ENCODE measurements at places on chromosomes 1 and 21.

GRCh38 chr21:34043333-34043732 is 30.0 kb upstream of the MRPS6 start:
- DNase-seq: no peak

DNA sequence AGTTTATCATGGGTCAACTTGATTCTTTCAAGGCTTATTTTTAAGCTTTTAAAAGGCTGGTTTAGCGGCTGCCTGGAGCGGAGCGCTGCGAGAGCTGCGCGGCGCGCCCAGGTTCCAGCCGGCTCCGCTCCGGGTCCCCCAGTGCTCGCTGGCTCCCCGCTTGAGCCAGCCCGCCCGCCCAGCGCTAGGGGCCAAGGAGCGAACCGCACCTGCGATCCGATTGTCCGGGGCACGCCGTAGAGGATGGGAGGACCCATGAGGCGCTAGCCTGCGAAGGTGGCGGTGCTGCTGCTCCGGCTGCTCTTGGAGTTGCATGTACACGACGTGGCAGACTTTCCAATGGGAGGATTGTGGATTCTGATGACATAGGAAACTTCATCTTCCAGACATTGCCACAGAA is 9.9 kb upstream of the CFHR4 start:
- DNase-seq: no peak

DNA sequence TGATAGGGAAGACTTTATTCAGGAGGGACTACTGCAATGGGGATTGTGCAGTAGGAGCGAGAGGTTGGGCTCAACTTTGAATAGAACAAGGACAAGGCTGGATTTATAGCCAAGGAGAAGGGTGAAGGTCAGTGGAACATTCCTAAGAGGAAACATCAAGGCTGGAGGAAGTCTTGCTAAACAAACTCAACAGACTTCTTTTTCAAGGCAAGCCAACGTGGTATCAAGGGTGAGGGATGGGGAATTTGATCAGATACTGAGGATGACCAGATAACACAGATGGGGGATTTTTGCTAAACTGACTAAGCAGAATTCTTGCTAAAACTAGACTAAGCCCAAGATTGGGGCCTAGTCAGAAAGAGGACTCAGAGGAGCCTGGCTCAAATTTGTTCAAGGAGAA is 107.3 kb downstream of the DUSP10 start:
- DNase-seq: no peak

- DNase-seq: no peak
Observed at GRCh38 chr1:42340901-42341300, 5.9 kb upstream of the FOXJ3 start.

- DNase-seq: no peak
Observed at GRCh38 chr1:197144570-197145325, 1.7 kb downstream of the ASPM start.

DNA sequence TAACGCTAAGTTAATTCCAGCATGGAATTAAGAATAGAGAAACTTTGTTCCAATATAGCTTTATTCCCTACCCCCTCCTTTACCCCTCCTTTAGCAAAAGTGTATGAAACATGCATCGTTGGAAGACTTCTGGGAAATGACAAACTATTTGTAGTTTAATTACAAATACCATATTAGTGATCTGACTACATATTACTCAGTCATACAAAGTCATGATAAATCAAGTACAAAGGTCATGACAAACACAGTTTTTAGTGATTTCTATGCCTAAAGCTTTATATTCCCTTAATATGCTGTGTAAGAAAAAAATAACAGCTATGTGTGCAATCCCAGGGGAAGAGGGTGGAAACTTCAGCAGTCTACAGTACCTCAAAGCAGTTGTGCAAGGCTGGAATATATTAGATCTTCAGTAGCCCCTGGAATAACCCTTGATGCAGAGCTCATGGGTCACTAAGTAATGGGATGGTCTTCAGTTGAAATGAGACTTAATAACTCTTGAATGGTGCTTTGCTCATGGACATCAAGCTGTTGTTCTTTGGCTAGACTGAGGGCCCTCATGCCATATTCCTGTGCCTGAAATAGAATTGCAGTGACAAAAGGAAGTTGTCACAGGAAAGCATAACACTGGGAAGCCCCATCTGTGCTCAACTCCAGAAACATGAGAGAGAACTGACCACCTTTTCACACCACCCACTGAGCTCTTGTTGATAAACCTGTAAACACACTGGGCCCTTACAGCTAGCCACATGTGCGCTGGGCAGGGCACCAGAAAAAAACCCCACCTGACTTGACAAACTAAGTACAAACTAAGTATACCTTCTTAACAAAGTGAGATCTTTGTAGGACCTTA is 25.3 kb downstream of the ZMYND12 start:
- no peak for DNase-seq

DNA sequence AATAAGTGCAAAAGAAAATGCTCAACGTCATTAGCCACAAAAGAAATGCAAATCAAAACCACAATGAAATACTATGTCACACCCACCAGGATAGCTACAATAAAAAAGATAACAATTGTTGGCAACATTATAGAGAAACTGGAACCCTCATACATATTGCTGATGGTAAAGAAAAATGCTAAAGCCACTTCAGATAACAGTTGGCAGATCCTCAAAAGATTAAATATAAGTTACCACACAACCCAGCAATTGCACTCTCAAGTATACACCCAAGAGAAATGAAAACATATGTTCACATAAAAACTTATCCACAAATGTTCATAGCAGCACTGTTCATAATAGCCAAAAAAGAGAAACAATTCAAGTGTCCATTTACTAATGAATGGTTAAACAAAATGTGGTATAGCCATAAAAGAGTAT is 20.7 kb downstream of the TRIM33 start:
- DNase-seq: no peak

DNA sequence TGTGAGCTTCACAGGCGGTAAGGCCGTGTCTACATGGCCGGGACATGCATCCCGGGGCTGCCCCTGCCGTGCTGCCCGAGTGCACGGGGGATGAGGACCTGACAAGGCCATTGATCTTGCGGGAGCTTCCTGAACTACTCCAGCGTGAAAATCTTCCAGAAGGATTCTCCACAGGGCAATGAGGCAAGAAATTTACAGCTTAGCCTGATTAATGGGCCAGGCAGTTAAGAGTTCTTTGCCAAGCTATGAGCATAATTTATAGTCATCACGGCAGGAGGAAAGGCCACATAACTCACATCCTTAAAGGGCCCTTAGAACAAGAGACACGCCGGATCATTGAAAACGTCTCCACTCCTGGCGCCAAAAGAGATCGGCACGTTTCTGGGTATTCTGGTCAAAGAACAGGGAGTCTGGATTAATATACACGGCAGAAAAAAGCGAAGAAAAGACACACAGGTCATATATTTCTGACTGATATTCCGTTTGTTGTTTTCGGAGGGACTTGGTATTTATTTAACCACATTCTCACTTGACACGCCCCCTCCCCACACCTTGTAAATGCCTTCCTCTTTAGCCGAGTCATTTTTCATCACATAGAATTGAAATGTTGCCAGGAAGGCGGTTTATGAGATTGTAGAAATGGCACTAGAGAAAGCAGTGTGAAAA is 180.5 kb downstream of the DYRK1A start:
- no peak for DNase-seq

GRCh38 chr1:208251015-208251414 is 6.8 kb upstream of the PLXNA2 start:
- DNase-seq: no peak

DNA sequence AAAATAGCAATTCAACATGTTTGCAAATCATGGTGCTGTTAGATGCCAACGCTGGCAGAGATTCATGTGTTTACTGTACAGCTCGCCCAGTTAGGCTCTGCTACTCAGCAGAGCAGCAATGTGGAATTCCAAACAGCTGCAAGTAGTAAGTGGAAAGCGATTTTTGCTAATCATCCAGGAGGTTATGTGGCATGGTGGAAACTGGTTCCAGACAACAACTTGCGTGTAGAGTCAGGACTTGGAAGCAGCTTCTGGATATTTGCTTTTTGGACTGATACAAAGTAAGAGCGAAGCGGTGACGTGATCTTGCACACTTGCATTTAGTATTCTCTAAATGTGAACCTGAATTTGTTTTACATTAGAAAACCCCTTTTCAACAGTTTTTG is 27.1 kb upstream of the HHAT start:
- no peak for DNase-seq

DNA sequence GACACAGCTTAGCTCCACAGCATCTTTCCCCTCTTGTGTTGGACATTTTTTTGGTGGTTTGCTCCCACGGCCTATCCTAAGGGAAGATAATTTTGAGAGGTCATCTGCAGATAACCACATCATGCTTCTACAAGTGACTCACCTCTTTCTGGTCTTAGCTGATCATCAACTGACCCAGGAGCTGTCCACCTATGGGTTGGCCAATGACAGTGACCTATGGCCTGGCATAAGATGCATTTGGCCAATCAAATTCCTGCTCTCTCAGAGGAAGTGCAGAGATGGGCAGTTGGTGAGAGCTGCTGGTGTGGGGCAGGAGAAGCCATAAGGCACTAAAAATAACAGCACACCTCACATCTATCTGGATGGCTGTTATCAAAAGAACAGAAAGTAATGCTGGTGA is 100.0 kb upstream of the CLDN14 start:
- no peak for DNase-seq

DNA sequence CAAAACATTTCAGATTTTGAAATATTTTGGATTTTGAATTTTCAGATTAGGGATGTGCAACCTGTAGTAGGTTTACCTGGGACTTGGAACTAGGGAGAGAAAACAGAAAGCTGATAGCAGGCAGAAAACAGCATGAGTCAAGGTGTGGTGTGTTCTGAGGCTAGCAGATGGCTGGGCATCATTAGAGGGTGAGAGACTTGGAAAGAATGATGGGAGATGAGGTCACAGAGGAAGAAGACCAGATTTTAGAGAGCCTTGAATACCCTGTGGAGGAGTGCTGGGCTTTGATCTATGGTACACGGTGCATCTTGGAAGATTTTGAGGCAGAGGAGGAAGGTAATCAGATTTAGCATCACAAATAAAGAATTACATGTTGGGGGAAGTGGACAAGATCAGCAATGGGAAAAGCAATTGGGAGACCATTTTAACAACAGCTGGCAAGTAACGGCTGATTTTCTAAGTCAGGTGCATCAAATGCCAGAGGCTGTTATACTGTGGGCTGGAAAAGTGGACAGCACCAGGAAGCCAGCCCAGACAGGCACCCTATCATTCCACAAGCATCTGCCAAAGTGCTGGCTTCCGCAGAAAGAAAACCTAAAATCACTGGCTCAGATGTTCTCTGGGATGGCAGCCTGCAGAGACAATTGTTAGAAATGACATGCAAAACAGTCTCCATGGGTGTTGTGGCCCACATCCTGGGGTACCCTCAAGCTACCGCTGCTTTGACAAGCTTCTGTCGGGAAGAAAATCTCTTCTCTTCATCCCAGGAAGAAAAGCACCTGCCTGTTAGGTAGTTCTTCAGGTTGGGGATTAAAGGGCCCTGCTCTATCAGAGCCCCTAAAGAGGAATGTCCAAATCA is 30.9 kb upstream of the CAMK1G start:
- DNase-seq: no peak

DNA sequence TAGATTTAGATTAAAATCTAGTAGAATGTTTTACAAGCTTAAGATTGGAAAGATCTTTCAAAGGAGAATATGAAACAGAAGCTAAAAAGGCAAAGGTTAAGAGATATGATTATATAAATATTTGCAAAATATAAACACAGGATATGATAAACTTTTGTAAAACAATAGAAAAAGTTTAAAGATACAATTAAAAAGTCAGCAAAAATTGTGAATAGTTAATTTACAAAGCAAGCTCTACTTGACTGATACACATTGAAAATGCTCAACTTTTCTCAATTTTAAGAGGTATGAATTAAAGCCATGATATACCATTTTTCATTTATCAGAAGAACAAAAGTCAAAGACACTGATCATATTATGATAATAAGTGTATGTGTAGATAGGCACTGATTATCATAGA is 21.0 kb downstream of the RAB3GAP2 start:
- no peak for DNase-seq

DNA sequence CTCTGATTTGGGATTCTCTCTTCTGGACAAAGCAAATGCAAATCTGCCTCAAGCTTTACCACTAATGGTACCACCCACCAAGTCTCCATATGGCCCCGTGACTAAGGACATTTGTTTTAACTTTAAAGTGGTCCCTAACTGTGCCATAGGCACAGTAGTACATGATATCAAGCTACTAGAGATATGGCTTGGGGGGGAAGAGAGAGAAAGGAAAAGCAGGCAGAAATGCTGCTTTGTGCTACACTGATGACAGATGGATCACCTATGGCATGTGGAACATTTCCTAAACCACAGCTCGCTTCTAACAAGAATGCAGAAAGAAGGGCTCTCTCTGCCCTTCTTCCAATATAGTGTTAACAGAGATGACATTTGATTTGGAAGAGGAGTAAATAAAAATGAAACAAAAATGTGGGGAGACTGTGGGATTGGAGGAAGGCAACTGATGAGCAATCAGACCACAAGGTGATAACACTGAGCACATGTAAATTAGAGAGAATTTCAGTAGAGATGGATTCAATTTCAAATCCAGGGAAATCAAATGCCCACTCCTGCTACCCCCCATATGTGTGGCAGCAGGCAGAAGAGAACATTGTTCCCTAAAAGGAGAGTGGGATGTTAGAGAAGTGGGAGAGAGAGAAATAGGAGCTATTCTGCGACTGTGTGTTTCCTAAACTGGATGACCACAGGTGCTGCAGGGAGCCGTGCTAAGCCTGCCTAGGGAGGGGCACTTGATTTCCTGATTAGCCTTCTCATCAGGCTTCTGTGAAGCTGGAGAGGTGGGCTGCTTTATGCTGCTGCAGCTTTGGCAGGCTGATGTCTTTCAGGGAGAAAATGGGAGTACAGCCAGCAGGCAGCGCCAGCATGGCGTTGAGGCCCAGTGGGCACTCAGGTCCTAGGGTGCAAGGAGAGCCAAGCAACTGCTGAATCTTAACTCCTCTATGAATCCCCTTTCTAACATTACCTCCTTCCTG is 75.3 kb downstream of the ZNF648 start:
- no peak for DNase-seq

DNA sequence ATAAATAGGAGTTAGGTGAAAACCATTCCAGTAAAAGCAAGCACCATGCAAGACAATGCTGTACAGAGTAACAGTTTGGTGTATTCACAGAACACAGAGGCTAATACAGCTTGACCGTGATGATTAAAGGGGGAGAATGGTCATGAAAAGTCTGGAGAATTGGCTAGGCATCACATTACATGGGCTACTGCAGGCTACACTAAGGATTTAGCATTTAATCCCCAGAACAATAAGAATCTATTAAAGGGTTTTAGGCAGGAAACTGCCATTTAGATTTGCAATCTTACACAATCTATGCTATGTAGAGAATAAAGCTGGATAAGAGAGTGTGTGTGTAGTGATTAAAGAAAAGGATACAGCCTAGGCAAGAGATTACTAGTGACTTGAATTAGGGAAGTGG is 30.6 kb downstream of the HFM1 start:
- no peak for DNase-seq

GRCh38 chr1:10764296-10764798 is 32.1 kb downstream of the CASZ1 start:
- DNase-seq: no peak

GRCh38 chr1:207789792-207790787 is 38.2 kb downstream of the CD46 start:
- no peak for DNase-seq

Data from AG09309 (cell line).